ENCODE measurements at places on chromosomes 11 and 22.

DNA sequence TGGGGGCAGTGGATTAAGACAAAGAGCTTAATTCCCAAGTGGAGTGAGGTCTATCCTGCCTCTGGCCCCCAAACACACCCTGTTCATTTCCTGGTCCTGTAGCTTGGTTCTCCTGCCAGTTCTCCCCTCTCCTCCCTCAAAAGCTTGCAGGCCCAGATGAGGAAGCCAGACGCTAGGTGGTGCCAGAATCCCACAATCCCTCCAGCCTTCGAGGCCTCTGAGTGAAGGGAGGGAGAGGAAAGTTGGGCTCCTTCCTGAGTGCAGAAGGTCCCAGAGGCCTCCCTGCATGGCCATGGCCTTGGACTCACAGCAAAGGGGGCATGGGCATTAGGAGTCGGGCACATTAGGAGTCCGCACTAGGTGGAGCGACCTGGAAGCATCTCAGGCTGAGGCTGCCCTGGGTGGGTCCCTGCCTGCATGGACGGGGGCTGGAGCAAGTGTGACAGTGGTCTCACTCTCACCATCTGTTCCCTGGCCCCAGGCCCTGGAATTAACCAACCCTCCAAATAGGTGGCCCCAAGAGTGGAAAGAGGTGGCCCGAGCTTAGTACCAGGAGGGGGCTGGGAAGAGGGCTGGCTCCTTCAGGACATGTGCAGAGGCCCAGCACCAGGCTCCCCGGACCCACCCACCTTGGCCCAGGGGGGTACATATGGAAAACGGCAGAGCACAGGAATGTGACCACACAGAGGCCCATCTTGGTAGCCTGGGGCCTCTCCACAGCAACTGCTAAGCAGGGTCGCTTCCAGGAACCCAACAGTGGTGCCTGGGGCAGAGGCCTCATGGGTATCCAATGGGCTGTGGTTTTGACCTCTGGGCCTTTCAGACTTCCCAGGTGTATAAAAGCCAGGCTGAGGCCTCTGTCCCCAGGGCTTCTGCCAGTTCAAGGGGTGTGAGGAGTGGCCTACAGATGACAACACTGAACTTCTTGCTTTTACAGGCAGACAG lies 5.2 kb downstream of the FXYD2 start:
- peak; percentile 84 for DNase-seq

GRCh38 chr22:42958937-42959336 lies 56.0 kb downstream of the PACSIN2 start:
- no peak for DNase-seq

- DNase-seq = no peak
Measured at GRCh38 chr11:12330485-12331231, 46.7 kb upstream of the PARVA start.

- DNase-seq = no peak
Measured at GRCh38 chr11:111942829-111943228, 5.7 kb downstream of the DIXDC1 start.

GRCh38 chr11:82898241-82898640 lies 2.0 kb downstream of the PRCP start:
- DNase-seq = no peak

DNA sequence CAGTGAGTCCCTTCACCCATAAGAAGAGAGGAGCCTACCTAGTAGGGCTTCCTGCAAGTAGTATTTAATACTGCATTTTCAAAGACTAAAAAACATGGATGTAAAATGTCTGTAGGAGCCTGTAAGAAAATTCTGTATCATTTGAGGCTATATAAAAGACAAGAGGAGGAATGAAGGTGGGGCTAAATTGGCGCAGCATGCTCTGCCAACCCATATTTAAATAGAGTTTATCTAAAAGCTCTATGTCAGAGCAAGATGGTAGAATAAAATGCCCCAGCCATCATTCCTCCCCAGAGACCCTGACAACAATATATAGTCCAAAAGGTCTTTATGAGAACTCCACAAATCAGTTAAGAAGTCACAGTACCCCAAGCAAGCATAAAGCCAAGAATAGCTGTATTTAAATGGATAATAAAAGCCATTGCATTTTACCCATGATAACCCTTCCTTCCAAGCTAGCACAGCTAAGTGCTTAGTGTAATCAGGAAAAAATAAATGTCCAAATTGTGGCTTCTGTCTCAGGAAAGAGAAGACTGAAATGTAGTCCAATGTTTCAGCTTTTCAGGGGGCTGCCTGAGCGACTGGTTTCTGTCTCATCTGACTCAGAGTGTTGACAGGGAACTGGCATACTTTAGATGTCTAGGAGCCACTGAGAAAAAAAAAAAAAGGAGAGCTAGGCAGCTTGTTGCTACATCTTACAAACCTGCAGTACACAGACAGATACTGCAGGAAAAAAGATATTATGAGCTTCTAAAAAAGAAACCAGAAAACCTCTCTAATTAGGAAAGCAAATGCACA lies 258.6 kb downstream of the METTL15 start:
- no peak for DNase-seq

GRCh38 chr11:83723999-83724398 lies 437.8 kb upstream of the CCDC90B start:
- DNase-seq = peak; percentile 54

- no peak for DNase-seq
Measured at GRCh38 chr11:13291800-13292199, 14.2 kb downstream of the BMAL1 start.

DNA sequence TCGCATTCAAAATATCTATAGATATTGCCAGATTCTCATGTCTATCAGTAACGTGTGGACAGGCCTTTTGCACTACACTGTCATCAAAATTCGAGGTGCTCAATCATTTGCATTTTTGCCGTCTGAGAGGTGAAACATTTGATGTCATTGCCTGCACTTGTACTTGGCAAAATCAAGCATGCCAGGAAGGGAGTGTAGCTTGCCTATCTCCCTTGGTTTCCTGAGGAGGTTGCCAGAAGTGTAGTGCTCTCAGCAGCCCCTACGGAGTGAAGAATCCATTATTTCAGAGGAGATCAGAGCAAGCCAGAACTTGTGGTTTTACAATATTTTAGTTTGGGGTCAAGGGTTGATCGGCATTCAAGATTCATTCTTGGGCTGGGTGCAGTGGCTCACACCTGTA lies 30.2 kb upstream of the APOL5 start:
- no peak for DNase-seq

DNA sequence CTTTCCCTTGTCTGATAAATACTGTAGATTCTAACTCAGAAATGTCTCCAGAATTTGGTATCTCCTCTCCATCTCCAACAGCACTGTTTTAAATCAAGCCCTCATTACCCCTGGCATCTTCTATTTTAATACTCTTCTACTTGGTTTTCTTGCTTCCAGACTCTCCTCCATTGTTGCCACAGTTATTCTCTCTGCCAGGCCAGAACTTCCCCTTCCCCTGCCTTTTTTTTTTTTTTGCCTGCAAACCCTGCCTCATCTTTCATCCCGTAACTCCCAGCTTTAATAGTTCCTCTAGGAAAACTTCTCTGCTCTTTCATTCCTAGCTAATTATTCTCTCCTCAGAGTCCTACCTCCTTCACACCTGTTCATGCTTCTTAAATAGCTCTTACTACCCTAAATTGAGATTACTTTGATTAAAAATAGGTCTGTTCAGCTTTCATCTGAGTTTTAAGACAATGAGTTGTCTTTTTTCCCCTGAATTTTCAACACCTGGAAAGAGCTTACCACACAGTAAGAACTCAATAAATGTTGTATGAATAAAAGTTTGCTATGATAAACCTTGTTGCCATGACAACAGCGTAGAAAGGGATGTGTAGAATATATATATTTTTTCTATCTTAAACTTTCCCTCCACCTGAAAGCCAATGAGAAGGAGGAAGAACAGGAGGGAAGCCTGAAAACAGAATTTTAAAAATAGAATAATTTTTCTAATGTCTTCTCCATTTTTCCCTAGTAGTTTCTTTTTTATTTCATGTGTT lies 3.6 kb downstream of the IL18 start:
- DNase-seq = no peak

GRCh38 chr11:35579557-35580396 lies 38.5 kb upstream of the FJX1 start:
- DNase-seq = no peak

DNA sequence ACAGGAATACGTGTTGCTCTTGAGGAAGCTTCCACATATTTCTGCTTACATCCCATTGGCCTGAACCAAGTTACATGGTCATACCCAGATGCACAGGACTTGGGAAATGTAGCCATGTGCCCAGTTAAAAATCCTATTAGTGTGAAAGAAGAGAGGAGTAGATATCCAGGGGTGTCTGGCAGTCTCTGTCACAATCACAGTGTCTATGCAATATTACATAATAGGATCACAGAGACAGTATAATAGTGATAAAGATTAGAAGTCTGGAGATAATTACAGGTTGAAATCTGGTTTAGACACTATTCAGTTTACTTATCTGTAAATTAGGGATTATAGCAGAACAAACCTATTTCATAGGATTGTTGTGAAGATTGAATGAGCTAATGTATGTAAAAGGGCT lies 62.6 kb upstream of the SLC6A5 start:
- DNase-seq = no peak

DNA sequence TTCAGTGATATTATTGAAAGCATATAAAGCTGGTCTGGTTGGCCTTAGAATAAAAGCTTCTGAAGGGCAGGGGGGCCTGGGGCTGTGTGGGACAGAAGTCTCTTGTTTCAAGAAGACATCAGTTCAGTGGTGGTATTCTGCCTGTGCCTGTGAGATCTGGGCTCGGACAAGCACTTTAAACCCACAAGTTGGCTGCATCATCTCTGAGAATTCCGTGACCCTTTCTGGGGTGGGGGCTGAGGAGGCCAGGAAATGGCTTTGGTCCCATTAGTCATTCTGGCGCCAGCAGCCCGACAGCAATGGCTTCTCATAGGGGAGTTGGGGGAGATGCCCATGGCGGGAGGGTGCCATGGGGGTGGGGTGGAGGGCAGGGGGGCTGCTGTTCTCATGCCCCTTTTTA lies 104.1 kb downstream of the PKNOX2 start:
- DNase-seq = no peak

DNA sequence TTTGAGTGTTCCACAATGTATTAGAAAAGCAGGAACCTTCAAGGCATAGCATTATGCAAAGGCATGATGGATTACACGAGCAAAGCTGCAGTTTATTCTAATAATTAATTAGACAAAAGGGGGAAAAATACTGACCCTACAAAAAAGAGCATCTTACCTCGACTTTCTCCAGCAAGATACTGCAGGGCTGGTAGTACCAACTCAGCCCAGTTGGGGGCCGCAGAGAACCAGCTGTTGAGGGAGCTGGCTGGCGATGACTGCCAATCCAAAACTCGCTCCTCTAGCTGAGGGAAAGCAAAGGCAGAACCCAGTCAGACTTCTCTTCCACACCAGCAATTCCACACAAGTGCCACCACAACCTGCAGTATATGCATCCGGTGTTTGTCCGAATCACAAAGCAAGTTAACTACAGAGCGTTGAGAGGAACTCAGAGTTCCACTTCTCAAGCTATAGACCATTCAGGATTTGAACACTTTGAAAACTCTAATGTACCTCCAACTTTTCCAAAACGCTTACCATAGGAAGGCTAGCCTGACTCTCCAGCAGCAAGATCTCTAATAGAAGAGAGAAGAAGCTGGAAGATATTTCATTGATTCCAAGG lies 13.7 kb downstream of the NFRKB start:
- DNase-seq = no peak

DNA sequence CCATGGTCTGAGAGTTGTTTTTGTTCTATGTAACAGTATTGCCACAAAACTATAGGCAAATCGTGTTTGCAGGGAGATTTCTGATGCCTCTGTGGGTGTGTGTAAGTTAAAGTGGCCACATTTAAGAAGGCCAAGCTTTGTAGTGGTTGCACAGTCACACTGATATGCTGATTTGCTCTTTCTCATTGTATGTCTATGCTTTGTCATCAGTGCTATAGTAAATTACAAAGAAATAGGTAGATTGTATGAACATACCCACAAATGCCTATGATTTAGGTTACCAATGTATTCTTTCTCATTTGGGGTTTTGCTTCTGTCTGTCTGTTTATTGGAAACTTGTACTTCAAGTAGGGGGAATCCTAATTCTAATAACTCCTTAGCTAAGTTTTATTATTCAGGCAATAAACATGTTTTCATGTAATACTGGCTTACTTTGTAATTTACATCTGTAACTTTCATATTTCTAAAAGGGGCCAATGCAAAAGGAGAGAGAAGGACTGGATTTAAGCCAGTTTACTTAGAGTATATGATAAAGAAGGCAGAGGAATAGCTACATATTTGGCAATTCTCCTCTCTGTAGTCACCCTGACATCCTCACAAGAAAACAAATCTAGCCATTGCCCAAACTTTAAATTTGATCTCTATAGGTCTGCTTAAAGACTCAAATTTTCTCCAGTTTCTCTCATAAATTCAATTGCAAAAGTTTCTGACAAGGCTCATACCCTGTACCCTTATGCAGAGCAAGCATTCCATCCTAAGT lies 2.0 kb downstream of the FIBIN start:
- no peak for DNase-seq

DNA sequence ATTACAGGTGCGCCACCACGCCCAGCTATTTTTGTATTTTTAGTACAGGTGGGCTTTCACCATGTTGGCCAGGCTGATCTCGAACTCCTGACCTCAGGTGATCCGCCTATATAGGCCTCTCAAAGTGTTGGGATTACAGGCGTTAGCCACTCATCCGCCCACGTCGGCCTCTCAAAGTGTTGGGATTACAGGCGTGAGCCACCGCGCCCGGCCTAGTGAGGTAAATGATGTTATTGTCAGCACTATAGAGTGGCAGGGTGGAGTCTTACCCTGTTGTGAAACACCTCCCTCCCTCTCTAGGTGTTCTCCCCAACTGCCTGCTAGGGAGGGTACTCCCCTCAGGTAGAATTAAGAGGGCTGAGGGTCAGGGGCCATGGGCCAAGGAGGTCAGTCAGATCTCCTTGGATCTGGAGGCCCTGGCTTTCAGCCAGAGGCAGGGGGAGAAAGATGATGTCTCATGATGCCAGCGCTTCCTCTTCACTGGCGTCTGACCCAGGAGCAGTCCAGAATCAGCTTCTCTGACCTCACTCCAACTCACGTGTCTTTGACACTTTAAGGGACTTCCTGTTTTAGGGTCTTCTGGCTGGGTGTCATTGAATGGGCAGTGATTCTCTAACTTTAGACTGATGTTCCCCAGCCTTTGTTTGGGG lies 2.0 kb downstream of the GGA1 start:
- no peak for DNase-seq

DNA sequence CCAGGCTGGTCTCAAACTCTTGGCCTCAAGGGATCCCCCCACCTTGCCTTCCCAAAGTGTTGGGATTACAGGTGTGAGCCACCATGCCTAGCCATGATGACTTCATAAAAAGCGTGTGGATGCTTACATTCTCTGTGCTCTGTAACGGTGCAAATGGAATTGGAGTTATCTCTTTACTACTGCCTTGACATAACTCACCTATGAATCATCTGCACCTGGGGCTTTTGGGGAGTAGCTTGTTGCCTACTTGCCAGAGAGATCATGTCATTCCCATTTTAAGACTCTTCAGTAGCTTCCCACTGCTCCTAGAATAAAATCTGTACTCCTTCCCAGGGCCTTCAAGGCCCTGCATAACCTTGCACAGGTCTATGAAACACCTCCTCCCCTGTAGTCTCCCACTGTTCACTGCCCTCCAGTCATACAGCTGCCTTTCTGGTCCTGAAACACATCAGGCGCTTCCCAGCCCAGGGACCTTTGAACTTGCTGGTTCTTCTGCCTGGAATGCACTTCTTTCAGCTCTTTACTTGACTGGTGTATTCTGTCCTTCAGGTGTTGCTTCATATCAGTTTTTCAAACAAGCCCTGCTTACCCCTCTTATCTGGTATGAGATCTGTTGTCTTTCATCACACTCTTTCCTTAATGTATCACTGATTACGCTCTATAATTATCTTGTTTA lies 19.6 kb upstream of the MOGAT2 start:
- DNase-seq = no peak

All from NT2/D1 (cell line).